ENCODE measurements at places on chromosomes 6 and 20.

GRCh38 chr6:11989386-11989785 lies 22.7 kb upstream of the HIVEP1 start:
- no peak for DNase-seq

- no peak for DNase-seq
Measured at GRCh38 chr6:24016857-24017256, 109.2 kb upstream of the NRSN1 start.

GRCh38 chr20:6606651-6607050 lies 160.8 kb upstream of the BMP2 start:
- no peak for DNase-seq

DNA sequence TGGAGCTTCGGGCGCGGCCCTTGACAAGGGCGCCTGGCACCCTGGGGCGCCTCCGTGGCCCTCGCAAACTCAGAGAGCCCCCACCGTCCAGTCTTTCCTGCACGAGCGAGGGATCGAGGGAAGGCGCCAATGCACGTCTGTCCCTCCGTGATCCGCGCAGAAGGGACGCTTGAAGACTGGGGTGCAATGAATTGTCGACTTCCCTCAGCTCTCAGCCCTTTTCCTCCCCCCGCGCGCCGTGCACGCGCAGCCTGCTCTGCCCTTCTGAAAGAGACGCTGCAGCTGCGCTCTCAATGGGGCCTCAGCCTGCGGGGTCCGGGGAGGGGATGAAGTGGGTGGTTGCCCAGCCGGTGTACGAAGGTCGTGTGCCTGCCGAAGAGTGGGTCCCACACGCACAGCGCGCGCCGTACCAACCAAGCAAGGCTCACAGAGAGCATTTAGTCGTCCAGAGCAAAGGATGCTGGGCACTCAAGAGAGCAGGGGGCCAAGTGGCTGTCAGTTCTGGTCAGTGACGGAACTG lies 5.5 kb upstream of the SOX4 start:
- peak; percentile 72 for DNase-seq

- DNase-seq = no peak
Measured at GRCh38 chr20:3092611-3093379, 8.3 kb upstream of the AVP start.

Data from NCI-H187 (cell line).